ENCODE measurements at places on chromosomes 1 and 21. TPM values are rescaled to one million over a fixed set of nuclear protein-coding genes. Genes with fewer than 3 reads are reported as not detected.

Gene SLC25A34
- total RNA-seq, result 2.8 TPM

Gene SMYD3
- total RNA-seq, result 13.0 TPM

Gene LIN9
- total RNA-seq, result 8.3 TPM

Gene SMIM11
- 27.9 TPM for total RNA-seq

Gene TTC22
- 2.8 TPM for total RNA-seq

Gene KCNA2
- total RNA-seq, result 0.19 TPM

Gene WNT4
- not detected for total RNA-seq

GRCh38 chr1:245956225-245956624, 550.9 kb downstream of the SMYD3 start:
- DNase-seq, result peak; percentile 10

GRCh38 chr1:158331106-158331425, 265 bp downstream of the CD1B start:
- no peak for DNase-seq

GRCh38 chr1:172340520-172340919, 80.0 kb upstream of the C1orf105 start:
- DNase-seq, result no peak

DNA sequence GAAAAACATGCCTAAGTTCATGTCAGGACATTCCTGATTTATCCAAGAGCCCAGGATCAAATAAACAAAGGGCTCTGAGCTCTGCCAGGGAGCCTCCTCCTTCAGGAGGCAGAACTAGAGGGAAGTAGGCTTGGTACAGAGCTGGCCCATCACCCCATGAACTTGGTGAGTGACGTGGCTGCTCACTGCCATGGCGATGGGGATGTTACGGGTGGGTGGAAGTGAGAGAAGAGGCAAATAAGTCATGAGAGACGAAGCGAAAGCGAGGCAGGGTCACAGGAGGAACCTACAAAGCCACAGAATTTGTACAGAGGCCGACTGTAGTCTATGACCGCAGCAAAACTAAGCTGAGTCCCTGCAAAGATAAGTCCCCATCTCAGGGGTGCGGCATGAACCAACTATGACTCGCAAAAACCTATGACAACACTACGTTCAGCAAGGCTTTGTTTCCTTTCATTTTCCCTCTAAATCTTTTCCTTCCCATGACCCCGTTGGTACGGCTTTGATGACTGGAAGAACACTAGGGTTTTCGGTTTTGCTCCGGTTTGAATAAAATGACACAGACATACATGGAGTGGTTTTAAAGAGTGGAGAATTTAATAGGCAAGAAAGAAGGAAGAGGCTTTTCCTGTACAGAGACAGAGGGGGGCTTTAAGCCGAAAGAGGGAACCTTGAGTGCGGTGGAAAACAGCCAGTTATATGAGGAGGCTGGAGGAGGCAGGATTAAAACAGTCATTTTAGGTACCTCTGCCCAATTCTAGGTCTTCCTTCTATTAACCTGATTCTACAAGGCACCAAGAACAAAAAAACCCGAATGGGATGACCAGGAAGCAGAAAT, 74.1 kb downstream of the CD46 start:
- peak; percentile 73 for DNase-seq

- no peak for DNase-seq
Observed at GRCh38 chr1:43958351-43959255, 11.2 kb upstream of the DPH2 start.

GRCh38 chr1:74681851-74682250, 8.3 kb upstream of the ERICH3 start:
- no peak for DNase-seq

GRCh38 chr21:37128076-37128475, 55.0 kb downstream of the TTC3 start:
- DNase-seq, result no peak

GRCh38 chr21:33550772-33551660, 8.2 kb downstream of the SON start:
- DNase-seq, result no peak

- no peak for DNase-seq
Observed at GRCh38 chr1:63691701-63692425, 82.0 kb upstream of the ROR1 start.

- DNase-seq, result no peak
Observed at GRCh38 chr1:151006327-151007052, at the start of gene MINDY1. TSS of gene MINDY1 (minus strand) at chr1:151006902. CDS start at chr1:151002617, 4,285 bp downstream.

- no peak for DNase-seq
Observed at GRCh38 chr1:17520473-17521319, 18.8 kb upstream of the ARHGEF10L start.

GRCh38 chr1:166036092-166036491, 130.7 kb downstream of the FAM78B start:
- DNase-seq, result no peak

DNA sequence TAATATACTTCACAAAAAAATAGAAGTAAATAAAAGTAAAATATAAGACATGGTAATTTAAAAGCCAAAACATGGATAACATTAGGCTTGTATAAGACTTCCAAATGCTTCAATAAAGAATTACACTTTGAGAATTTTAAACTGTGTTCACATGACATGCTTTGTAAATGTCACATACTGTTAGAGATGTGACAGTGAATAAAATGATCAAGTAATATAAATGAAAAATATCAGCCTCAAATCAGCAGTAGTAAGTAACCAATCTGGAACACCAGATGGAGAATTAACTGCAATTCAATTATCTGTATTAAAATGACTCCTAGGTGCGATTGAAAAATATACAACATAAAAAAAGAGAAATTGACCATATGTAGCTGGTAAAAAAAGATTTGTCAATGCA, 1260.8 kb downstream of the BRINP3 start:
- no peak for DNase-seq

- peak; percentile 30 for DNase-seq
Observed at GRCh38 chr1:153677718-153678518, 570 bp upstream of the NPR1 start.

DNA sequence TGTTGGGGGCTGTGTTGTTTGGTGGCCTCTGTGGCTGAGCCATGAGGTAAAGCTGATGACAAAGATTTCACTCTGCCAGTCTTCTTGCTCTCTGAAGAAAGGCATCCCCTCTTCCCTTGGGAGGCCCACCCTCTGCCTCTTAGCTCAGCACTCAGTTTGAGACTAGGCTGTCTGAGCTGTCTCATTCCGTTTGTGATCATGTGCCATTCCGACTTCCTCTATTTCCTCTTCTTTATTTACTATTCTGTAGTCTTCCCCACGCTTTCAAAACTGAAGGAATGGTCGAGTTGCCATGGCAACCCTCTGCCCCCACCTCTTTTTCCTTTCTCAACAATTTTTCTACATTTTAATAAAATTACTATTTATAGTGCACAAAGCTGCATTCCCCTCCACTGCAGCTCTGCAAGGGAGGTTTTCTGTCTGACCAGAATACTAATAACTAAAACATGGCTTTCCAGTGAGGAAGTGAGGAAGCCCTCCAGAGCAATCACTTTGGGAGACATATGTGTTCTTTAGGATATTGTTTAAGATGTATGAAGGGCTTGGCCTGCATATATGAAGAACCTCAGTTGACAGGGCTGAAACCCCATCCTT, 30.8 kb downstream of the KCNA3 start:
- no peak for DNase-seq

- no peak for DNase-seq
Observed at GRCh38 chr1:40789661-40790430, 6.3 kb downstream of the KCNQ4 start.

- DNase-seq, result no peak
Observed at GRCh38 chr1:220957233-220957605, 78.0 kb downstream of the HLX start.

GRCh38 chr1:104804147-104804546, 1054.4 kb downstream of the AMY1C start:
- DNase-seq, result no peak

DNA sequence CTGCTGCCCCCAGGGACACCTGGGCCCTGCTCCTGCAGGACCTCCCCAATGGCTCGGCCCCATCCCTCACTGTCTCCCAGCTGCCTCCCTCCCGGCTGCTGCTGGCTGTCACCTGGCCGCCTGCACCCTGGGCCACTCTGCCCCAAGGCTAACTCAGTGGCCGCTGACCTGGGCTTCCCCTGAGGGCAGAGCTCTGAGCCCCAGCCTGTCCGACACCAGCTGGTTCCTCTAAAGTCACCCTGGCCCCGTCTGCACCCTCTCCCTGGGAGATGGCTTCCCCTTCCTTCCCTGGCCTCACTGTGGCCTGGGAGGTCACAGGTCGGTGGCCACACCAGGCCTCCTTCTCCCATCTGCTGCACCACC, 15.0 kb downstream of the ITGB2 start:
- DNase-seq, result no peak

GRCh38 chr1:61642475-61643232, 82.3 kb downstream of the TM2D1 start:
- no peak for DNase-seq
